ENCODE measurements at places on chromosomes 1 and 21. TPM values are rescaled to one million over a fixed set of nuclear protein-coding genes. Genes with fewer than 3 reads are reported as not detected.

GRCh38 chr1:111483166-111483565 is 9.4 kb downstream of the C1orf162 start:
- H3K4me1 ChIP-seq: peaks cover 3% of the 10 kb centered on the region
- DNase-seq: no peak
- H3K27me3 ChIP-seq: no peaks in the 10 kb centered on the region
- H3K27ac ChIP-seq: no peak overlapping the region

Gene CRB1
- not detected for total RNA-seq

Gene DMBX1
- not detected for total RNA-seq

- no peaks in the 10 kb centered on the region for H3K36me3 ChIP-seq
- no peak overlapping the region for H3K27ac ChIP-seq
- H3K4me1 ChIP-seq: no peaks in the 10 kb centered on the region
These were observed 14.9 kb downstream of the COL6A2 start for GRCh38 chr21:46112725-46113215.

GRCh38 chr1:235411489-235412486 is 44.6 kb downstream of the TBCE start:
- H3K27ac ChIP-seq: peak overlapping the region; percentile 99
- peaks cover 80% of the 10 kb centered on the region for H3K4me1 ChIP-seq
- no peak overlapping the region for H3K4me3 ChIP-seq
- peak; percentile 80 for DNase-seq
- H3K36me3 ChIP-seq: peaks cover 6% of the 10 kb centered on the region

- H3K27me3 ChIP-seq: no peaks in the 10 kb centered on the region
- peaks cover 14% of the 10 kb centered on the region for H3K4me1 ChIP-seq
- no peaks in the 10 kb centered on the region for H3K36me3 ChIP-seq
- H3K27ac ChIP-seq: no peak overlapping the region
These were observed 24.0 kb downstream of the GIPC2 start for GRCh38 chr1:78069784-78070183.

- DNase-seq: no peak
- H3K27ac ChIP-seq: no peak overlapping the region
- no peaks in the 10 kb centered on the region for H3K36me3 ChIP-seq
- no peaks in the 10 kb centered on the region for H3K4me1 ChIP-seq
- no peak overlapping the region for H3K4me3 ChIP-seq
- no peaks in the 10 kb centered on the region for H3K27me3 ChIP-seq
These were observed 59.9 kb upstream of the KCNK1 start for GRCh38 chr1:233554037-233554436.

GRCh38 chr1:222331340-222331739 is 216.6 kb downstream of the HHIPL2 start:
- H3K27ac ChIP-seq: no peak overlapping the region
- no peak for DNase-seq
- H3K4me3 ChIP-seq: no peak overlapping the region
- H3K36me3 ChIP-seq: no peaks in the 10 kb centered on the region
- no peaks in the 10 kb centered on the region for H3K27me3 ChIP-seq

Gene ADAMTSL4
- 3.9 TPM for total RNA-seq

DNA sequence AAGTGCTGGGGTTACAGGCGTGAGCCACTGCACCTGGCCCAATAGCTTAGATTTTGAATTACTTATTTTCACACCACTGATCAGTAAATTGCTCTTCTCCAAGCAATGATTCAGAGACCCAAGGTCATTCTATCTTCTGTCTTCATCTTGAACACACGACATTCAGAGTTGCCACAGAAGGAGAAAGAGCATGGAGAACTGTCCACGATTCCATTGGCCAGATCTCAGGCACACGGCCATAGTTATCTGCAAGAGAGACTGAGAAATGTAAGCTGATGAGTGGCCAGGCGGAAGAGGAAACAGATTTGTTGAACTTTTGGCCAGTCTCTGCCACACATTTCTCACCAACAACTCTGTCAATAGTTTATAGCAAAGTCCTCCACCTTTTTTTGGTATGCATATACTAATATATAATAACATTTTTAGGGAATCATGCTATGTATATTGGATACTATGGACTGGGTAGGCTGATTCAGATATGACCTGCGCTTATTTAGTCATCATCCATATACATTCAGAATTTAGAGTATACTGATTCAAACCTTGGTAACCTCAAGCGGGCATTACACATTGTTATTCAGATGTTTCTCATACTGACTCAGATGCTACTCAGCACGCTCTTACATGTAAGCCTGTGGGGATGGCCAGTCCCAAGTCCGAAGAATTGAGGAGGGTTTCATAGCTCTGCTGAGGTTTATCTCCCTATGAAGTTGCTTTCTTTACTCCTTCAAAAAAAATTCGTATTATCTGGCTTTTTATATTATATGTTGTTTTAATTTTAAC is 25.5 kb upstream of the CAP1 start:
- no peaks in the 10 kb centered on the region for H3K27me3 ChIP-seq
- no peak overlapping the region for H3K27ac ChIP-seq
- no peak for DNase-seq
- no peaks in the 10 kb centered on the region for H3K36me3 ChIP-seq
- H3K4me1 ChIP-seq: no peaks in the 10 kb centered on the region
- H3K4me3 ChIP-seq: no peak overlapping the region

Gene PAPPA2
- not detected for total RNA-seq

Gene RNU1-1
- total RNA-seq: 859 TPM

GRCh38 chr1:63318201-63318979 is 4.0 kb upstream of the FOXD3 start:
- H3K4me1 ChIP-seq: peaks cover 8% of the 10 kb centered on the region
- H3K36me3 ChIP-seq: no peaks in the 10 kb centered on the region
- H3K4me3 ChIP-seq: no peak overlapping the region
- DNase-seq: no peak
- H3K27ac ChIP-seq: no peak overlapping the region
